ENCODE measurements at places on chromosomes 7 and 10. TPM values are rescaled to one million over a fixed set of nuclear protein-coding genes. Genes with fewer than 3 reads are reported as not detected.

Gene SPDYE6
- not detected for total RNA-seq

DNA sequence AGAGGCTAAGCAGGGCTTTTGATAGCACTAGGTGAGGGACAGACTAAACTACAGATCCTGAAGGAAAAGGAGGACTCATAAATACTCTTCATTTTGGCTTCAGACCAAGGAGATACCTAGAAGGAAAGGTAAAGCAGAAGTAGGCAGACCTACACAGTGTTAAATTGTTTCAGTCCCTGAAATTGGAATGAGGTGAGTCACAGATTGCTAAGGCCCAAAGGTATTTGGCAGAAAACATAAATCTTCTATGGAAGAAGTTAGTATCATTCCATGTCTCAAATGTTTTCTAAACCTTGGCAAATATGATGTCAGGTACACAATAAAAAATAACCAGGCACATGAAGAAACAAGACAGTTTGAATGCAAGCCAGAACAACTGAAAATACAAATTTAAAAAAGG, 30.0 kb downstream of the MTERF1 start:
- DNase-seq: no peak

Gene ACTA2
- 50.3 TPM for total RNA-seq

GRCh38 chr7:132078891-132079735, 497.2 kb downstream of the PLXNA4 start:
- no peak for DNase-seq

Gene CNPY1
- total RNA-seq: not detected

DNA sequence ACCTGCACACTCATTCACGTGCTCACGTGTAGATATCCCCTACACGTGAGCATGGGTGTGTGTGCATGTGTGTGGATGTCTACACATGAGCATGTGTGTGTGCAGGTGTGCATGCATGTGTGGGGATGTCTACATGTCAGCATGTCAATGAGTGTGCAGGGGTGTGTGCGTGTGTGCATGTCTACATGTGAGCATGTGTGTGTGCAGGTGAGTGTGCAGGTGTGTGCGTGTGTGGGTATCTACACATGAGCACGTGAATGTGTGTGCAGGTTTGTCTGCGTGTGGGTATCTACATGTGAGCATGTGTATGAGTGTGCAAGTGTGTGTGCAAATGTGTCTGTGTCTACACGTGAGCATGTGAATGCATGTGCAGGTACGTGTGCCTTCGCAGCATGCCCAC, 274.8 kb downstream of the PTPRN2 start:
- DNase-seq: no peak

- no peak for DNase-seq
These were observed 10.7 kb downstream of the TRIM8 start for GRCh38 chr10:102654969-102655368.

Gene ATOH7
- not detected for total RNA-seq

DNA sequence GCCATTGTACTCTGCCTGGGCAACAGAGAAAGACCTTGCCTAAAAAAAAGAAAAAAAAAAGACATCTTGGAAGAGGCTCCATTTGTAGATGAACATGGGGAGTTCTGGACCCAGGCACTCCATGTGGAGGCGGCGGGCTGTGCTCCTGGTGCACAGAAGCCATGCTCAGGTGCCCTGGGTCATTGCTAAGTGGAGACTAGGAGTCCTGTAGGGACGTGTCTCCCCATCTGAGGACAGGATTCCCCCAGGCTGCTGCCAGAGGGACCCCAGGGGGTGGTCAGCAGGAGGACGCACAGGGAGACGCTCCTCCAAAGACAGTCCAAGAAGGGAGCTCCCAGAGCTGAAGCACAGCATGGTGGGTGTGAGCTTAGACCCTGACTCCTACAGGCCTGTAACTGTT, 34.3 kb downstream of the SBDS start:
- DNase-seq: no peak

Gene CFAP46
- total RNA-seq: not detected

Gene AFAP1L2
- total RNA-seq: 1.7 TPM

Gene MYL10
- total RNA-seq: not detected

GRCh38 chr10:18760836-18761235, 101.6 kb downstream of the ARL5B start:
- no peak for DNase-seq

DNA sequence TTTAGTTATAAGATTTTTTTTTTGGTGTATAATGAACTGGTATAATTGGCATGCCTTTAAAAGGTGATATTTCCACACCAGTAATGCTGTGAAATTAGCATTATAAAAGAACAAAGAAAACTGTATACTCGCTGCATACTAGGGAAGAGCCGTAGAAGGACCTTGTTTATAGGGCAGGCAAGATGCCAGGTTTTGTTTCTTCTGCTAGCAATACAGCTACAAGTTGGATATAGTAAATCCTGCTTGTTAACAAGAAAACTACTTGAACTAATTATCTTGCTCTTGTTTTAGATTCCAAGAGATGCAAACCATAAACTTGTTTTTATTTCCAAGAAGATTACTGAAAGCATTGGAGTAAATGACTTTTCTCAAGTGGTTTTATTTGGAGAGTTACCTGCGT, 1.9 kb downstream of the DNAH11 start:
- DNase-seq: peak; percentile 22

Gene CALCR
- not detected for total RNA-seq

GRCh38 chr7:109893231-109893630, 1197.7 kb upstream of the LRRN3 start:
- no peak for DNase-seq
